Common myeloid progenitor, CD34-positive (primary cell): ENCODE measurements at places on chromosomes 4 and X.

GRCh38 chrX:101160001-101160400 is 59.6 kb upstream of the DRP2 start:
- no peak for DNase-seq

DNA sequence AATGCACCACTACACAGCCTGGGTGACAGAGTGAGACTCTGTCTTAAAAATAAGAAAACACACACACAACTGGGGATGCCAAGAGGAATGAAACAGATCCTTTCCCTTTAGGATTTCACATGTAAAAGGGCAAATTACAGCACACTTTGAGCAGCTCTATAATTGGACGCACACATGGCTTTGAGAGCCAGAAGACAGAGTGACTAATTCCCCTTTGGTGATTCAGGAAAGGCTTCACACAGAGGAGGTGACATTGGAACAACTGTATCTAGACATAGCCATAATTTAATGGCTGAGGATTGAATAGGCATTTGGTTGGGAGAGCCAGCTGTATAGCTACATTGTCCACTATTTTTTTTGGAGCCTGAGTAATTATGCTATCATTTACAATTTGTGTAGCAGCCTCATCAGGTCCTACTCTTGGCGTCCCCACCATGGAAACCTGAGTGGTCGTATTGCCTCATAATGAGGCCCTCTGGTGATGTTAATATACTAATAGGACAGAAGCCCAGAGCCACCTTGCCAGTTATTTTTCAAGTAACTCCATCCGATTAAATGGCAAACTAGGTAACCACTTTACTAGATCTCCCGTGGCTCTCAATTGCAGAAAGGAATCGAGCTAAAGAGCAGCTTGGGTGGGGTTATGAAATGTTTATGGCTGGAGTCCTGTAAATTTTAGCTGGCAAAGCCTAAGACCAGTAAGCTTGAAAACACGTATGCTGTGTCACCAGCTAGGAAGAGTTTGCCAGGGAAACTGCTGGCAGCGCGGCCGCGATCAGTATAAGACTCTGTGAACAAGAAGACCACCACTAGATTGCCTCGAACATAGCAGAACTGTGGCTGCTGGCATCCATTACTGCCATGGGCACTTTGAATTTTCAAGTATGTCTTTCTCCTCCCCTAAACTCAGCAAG is 8.5 kb upstream of the PPEF1 start:
- no peak for DNase-seq

DNA sequence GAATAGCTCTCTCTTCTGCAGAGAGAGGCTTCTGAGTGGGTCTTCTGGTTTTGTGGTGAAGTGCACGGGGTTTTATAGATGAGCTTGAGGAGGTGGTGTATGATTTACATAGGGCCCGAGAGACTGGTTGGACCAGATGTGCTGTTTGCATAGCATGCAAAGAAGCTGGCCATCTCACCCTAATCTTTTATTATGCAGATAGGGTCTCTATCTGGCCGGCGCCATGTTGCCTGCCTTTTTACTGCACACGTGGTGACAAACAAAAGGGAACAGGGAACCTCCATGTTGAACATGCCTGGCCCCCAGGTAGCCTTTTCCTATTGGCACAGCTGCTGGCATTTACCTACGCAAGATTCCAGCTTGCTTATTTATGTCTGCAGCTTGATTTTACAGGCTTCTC is 473.3 kb upstream of the FAM47C start:
- no peak for DNase-seq

DNA sequence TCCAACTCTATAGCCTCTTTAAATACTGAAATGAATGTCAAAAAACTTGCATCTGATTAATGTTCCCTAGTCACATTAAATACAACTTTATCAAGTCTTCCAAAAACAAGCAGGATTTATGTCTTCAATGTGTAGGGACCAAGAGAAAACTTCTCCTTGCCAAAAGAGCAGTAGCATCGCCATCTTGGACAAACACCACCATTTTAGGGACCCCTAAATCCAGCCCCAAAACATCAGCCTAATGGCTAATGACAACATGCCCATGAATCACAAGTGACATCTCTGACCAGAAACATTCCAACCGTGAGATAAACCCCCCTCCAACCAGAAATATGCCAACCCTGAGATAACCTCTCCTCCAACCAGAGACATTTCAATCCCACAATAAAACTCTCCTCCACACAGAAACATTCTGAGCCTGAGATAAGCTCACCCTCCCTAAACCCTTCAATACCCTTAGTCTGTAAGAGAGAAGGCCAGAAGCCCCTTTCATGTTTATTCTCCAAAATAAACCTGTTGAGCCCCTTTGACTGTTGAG is 697.4 kb downstream of the TRAM1L1 start:
- no peak for DNase-seq

- no peak for DNase-seq
Observed at GRCh38 chrX:7214251-7214650, 66.3 kb upstream of the PUDP start.

- no peak for DNase-seq
Observed at GRCh38 chrX:41339148-41339547, 5.2 kb downstream of the DDX3X start.

DNA sequence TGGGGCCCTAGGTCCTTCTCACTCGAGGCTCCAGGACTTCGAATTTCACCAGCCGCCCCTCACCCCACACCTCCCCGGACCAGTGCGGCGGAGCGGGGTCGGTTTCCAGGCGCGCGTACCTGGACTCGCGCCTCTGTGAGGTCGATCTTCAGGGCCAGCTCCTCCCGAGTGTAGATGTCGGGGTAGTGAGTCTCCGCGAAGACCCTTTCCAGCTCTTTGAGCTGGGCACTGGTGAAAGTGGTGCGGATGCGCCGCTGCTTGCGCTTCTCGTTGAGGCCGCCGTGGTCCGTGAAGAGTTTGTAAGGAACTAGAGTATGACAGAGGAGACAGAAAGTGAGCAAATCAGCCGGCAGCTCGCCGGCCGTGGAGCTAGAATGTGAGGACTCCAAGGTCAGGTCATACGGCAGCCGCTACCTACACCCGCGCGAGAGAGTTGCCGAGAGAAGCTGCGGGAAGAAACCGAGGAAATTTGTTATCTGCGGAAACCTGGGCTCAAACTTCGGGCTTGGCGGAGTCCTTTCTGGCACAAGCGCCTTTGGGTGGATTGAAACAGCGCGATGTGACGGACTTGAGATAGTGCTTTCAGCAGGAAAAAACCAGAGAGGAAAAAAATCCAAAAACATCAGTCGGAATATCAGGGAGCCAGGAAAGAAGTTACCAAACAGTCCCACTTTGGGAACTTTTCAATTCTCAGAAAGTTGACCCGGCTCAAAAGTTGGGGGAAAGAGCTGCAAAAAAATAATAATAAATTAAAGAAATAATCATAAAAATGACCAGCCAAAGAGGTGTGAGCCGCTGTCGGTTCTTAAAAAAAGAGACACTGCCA is 1.1 kb downstream of the PHOX2B start:
- DNase-seq = no peak

- DNase-seq = no peak
Observed at GRCh38 chr4:81522711-81523110, 51.0 kb upstream of the RASGEF1B start.

GRCh38 chrX:57652705-57653104 is 27.4 kb downstream of the NLRP2B start:
- DNase-seq = no peak

DNA sequence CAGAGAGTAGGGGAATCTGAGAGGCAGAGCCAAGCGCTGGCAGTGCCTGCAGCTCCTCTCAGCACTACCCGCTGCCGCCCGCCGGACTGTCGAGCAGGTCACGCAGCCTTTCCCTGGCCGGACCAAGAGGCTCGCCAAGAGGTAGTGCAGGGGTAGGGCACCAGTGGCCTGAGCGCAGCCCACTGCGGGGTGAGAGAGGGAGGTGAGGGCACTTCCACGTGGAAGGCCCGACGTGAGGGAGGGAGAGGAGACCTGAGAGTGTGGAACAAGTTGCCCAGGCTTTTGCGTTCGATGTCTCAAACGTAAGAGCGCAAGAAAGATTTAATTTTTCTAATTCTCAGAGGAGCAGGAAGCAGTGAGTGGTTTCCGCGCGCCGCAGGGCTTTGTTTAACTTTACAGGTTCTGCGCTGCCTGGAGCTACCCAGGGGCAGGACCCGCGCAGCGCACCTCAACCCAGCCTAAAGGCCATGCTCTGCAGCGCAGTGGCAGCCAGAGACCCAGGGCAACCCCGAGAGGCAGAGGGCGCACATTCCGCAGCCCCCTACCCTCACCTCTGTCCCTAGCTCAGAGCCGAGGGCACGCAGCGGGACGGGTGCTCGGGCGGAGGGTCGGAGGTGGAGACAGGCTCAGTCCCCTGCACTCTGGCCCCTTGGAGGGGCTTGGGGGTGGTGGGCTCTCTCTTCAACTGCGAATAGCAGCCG is 14.9 kb downstream of the ARHGAP36 start:
- no peak for DNase-seq

DNA sequence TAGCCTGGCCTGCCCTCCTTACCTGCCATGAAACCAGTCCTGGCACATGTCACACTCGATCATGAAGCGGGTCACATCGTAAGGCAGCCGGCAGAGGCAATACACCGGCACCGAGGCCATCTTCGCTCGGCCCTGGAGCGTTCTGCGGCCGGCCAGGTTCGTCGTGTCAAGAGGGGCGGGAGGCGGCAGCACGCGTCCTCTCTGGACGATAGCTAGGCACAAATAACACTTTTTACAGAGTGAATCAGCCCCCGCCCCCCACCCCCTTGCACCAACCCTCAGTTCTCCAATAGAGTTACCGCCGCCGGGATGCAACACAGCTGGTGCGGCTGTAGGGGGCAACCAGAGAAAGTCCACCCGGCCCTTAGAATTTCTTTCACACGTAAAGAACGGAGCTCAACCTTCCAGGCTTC is 1.7 kb downstream of the PHF8 start:
- DNase-seq = peak; percentile 72

DNA sequence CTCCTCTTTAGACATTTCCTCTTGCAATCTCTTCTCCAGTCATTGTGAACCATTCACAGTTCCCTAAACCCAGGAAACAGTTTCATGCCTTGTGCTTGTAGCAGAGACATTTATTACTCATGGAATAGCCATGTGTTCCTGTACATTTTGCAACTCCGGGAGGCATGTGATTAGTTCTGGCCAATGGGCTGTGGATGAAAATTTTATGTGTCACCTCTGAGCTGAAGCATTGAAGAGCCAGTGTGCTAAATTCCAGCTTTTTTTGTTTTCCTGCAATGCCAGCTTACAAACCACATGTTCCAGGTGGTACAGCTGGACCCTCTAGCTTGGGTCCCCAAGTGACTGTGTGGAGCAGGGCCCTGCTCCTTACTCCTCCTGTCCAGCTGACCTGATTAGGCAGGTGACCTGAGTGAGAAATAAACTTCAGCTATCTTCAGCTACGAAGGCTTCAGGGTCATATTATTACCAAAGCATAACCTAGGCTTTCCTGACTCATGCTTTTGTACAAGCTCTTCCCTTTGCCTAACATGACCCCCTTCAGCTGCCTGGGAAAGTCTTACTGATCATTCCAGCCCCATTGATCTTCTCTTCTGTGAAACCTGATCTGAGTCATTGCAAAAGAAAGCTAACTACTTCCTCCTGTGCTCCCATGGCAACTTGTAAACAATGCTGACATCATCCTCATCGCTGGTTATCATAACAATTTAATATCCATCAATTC is 200.4 kb downstream of the PTTG2 start:
- peak; percentile 87 for DNase-seq

DNA sequence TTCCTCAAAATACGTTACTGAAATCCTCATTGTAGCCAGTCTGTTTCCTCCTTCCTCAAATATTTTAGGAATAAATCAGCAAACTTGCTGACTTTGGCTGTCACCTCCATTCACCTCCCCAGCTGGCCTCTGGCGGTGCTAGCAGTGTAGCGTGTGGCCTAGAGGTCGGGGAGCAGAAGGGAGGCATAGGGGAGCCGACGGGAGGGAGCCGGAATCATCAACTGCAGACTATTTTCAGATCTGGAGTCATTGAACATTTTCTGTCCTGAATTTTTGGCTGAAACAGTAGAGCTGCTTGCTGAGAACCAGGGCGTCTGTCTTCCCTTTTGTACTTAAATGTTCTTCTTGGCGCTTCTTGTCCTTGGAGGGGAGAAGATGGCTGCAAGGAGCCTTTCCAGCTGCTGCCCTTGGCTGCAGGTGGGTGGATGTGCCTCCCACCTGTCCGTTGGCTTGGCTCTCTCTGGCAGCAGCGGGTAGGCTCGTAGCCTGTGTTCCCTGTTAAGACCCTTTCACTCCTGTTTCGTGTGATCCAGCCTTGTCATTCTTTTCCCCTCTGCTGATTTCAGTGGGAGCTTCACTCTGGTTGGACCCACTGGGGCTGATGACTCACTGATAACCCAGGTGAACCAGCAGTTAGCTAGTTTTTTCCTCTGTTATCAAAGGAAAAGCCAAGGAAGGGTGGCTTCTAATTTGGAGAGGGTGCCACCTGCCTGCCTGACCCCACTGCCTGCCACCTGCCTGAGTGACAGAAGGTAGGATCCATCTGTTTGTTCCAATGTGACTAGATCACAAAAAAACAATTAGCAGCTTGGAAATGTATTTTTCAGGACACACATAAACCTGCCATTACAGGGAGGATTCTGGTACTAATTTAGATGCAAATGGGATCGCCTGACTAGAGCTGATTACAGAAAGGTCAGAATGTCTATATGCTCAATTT is 135.9 kb downstream of the GATB start:
- no peak for DNase-seq

GRCh38 chr4:75679876-75680575 is 6.8 kb upstream of the G3BP2 start:
- DNase-seq = no peak

DNA sequence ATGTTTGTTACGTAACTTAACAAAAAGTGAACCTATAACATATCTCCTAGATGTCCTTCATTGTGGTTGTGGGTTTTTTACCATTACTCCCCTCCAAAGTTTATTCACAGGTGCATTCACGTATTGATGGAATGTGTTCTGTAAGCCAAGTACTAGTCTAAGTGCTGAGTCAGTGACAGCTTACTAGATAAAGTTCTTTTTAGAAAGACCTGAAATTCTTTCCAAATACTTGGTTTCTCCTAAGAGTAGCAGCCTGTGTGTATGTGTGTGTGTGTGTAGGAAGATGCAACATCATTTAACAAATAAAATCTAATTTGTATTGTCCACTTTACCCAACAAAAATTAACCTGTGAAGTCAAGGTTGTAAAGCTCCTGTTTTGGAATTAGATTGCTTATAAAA is 22.1 kb downstream of the NAP1L5 start:
- DNase-seq = no peak

DNA sequence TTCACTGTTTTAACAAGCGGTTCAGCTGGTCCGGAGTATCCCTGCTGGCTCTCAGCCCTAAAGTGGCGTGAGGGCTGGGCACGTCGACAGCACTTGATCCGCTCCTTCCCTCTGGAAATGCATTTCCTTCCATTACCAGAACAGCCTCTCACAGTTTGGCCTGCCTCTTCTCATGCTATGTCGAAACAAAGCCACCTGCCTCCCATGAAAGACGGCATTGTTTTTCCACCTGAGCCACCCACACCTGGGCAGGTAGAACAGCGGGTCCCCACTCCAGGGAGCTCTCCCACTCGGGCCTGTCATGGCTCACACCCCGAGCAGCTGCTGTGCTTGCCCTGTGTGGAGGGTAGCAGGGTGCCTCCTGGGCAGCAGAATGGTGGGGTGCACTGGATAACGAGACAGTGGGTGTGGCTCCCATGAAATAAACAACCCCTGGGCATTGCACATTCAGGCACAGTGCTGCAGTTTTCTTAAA is 86.2 kb downstream of the FHDC1 start:
- no peak for DNase-seq
